ENCODE measurements at places on chromosomes 12 and 14.

DNA sequence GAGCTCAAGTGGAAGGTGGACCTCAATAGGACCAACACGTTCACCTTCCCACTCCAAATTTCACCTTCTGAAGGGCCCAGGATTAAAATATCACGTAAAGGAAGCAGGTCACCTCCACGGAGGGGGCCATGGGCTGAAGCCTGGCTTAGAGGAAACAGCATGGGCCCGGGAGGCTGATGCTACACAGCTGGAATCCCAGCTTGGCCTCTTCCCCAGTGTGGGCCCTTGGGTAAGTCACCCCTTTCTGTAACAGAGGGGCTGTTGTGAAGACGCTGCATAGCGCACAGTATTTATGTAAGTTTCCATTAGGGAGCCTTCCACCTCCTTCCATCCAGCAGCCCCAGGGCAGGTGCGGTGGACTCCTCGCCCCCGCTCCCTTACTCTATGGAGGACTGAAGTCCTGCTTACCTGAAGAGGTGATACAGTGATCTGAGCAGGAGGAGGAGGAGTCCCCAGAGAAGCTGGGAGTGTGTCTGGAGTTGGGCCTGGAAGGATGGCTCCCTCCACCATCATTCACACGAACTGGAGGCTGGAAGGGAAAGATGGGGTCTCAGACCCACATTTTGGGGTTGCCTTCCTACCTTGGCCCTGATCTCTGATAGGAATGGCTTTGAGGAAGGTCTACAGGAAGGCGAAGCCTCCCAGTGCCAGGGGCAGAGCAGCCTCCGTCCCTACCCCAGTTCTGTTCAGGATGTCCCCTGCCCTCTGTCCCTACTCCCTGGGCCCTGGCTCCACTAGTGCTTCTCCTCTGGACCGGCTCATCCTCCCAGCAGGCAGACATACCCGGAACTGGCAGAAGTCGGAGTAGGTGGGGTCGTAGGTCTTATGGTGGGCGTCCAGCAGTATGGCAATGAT is 37.2 kb upstream of the HDAC7 start:
- no peak for DNase-seq

GRCh38 chr12:96409731-96410130 is 9.5 kb upstream of the CDK17 start:
- no peak for DNase-seq

- no peak for DNase-seq
Measured at GRCh38 chr12:77294016-77294415, 228.6 kb upstream of the E2F7 start.

DNA sequence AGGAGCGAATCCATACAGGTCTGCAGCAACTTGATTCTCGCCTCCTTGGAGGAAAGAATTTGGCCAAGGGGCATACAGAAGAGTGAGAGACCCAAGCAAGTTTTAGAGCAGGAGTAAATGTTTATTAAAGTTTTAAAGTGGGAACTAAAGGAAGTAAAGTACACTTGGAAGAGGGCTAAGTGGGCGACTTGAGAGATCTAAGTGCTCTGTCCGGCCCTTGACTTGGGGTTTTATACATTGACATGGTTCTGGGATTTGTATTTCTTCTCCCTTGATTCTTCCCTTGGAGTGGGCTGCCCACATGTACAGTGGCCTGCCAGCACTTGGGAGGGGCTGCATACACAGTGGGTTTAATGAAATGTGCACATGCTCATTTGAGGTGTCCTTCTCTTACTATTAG is 421.2 kb downstream of the TMEM121 start:
- no peak for DNase-seq

DNA sequence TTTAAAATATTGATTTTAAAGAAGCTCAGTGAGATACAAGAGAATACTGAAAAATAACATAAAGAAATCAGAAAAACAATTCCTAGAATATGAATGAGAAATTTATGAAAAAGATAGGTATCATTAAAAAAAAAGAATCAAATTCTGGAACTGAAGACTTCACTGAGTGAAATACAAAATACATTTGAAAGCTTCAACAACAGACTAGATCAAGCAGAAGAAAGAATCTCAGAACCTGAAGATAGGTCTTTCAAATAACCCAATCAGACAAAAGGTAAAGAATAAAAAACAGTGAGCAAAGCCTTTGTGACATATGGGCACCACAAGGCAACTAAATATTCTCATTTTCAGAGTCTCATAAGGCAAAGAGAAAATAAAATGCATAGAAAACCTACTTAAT is 29.4 kb downstream of the CEP83 start:
- no peak for DNase-seq

GRCh38 chr14:74980731-74981461 is 21.8 kb upstream of the EIF2B2 start:
- peak; percentile 16 for DNase-seq

GRCh38 chr12:68750506-68750905 is 4.5 kb downstream of the SLC35E3 start:
- DNase-seq, result no peak

DNA sequence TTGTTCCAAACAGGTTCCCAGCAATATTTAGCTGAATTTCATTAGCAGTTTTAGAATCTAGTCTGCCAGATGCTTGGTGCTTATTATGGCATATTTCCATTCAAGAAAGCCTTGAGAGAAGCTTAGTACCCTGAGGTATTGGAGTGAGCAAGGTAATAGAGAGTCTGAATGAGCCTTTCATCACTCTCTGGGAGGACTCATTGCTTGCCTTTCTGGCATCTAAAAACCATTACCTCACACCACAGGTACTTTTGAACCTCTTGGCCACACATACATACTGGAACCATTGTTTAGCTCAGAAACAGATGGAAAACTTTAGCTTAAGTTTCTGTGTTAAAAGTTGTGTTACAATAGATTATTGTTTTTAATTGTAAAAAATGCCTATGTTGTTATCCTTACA is 27.4 kb upstream of the KCNH3 start:
- no peak for DNase-seq

DNA sequence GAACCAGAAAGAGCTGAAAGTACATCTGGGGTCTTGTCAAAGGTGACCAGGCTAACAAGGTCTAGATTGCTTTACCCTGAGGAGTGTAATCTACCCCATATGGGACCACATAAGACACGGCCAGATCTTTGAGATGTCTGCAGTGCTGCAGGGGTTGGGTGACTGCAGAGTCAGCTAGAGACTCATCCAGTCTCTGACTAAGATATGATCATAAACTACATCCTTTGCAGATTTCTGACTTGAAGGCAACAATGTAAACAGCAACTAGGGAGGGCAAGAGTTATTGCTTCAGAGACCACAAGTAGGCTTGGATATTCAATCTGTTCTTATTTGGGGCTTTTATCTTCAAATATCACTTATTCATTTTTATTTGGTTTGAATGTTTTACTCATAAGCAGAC is 1080.5 kb upstream of the FOXG1 start:
- DNase-seq, result no peak

- no peak for DNase-seq
Measured at GRCh38 chr12:98344046-98344930, 171.1 kb upstream of the TMPO start.

DNA sequence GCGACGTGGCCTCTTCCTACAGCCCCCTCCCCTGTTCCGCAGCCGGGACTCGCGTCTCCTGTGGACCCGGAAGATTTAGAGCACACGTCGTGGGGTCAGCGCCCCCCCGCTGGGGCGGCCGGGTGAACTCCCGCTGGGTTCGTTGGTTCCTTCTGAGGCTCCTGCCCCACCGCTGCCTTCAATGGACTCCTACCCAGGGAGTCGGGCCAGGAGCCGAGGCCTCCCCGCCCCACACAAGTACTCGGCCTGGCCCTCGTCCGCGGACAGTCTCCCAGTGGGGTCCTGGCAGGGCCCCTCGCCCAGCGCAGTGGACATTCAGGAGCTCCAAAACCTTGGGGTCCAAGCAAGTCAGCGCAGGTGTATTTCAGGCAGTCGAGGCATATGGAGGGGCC is 1.2 kb downstream of the MMP17 start:
- no peak for DNase-seq

GRCh38 chr12:86772696-86773095 is 516.5 kb upstream of the MGAT4C start:
- DNase-seq, result no peak

DNA sequence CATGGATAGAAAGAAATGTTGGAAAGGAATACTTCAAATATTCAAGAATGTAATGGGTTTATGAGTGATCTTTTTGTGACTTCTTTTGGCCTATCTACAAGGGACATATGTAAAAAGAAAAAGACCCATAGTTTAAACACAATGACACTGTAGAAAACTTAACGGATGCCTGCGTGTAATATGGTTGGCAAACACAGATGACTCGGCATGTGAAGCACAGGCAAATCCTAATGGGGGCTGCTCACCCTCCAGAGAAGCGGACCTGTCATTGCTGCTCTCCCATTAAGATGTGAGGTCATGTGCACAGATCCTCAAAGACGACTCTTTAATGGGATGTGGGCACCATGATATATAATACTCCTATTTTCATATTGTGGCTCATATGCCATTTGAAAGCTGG is 366.6 kb upstream of the TMEM132C start:
- DNase-seq, result no peak

DNA sequence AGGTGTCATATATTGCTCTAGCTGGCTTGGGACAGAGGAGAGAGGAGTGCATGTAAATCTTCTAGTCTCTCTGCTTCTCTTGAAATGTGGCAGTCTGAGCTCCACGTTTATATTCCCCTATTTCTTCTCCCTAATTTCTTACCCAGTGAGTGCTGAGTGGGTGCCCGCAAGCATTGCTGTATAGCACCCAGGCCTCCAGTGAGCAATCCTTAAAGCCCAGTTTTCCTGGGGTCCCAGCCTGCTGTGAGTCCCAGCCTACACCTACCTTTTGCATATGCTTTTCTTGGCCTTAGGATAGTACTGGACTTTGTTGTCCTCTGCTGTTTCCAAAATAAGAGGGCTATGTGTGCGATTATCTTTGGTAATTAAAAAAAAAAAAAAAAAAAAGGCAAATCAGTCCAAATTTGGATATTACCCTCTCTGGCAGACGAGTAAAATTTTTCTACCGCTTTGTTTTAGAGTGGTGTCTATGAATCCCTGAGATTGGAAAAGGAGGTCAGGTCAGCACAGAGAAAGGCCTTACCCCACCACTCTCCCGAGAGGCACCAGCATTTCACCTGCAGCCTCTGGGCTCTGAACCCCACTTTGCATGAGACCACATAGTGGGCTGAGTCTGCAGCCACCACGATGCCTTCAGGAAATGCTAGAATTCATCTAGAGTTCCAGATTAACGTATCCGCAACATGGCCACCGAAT is 1.1 kb downstream of the MGST1 start:
- DNase-seq, result no peak

DNA sequence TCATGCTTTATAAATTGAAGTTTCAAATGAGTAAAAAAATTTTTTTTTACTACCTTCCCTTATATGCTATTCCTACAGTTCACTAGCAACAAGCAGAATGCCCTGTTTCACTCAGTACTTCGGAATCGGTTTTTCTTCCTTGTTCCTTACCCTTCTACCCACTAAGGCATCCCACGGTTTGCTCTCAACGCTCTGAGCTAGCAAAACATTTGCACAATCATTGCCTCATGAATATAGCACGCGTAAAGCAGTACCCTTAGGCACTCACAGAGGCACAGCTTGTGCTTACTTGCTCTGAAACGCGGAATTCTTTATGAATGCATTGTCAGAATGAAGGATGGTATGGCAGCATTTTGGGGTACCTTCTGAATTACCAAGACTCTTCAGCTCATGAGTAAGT is 45.0 kb downstream of the PPP1R13B start:
- no peak for DNase-seq

DNA sequence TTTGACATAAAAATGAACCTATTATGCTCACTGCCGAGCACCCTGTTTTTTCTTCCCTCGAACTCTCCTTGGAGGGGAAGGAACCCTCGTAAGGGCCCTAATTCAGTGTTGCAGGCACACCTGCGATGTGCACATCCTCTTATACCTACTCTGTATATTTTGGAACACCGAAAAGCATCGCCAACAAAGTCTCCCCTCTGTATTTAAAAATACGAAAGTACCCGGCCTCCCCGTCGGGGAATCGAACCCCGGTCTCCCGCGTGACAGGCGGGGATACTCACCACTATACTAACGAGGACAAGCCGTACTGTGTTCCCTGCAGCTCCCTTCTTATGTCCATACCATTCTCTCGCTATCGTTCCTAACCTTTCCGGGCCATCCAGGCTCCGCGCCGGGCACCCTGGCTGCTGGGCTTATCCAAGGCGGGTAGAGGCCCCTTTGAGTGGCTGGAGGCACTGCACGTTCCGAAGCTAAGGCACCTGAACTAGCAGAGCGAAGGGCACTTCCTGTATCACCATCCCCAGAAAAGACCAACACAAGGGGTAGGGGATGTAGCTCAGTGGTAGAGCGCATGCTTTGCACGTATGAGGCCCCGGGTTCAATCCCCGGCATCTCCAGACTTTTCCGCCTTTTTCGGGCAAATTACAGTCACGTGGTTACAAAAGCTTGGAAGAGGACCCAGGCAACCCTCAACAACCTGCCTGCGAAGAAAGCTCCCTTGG is 25.1 kb upstream of the UBC start:
- peak; percentile 78 for DNase-seq

DNA sequence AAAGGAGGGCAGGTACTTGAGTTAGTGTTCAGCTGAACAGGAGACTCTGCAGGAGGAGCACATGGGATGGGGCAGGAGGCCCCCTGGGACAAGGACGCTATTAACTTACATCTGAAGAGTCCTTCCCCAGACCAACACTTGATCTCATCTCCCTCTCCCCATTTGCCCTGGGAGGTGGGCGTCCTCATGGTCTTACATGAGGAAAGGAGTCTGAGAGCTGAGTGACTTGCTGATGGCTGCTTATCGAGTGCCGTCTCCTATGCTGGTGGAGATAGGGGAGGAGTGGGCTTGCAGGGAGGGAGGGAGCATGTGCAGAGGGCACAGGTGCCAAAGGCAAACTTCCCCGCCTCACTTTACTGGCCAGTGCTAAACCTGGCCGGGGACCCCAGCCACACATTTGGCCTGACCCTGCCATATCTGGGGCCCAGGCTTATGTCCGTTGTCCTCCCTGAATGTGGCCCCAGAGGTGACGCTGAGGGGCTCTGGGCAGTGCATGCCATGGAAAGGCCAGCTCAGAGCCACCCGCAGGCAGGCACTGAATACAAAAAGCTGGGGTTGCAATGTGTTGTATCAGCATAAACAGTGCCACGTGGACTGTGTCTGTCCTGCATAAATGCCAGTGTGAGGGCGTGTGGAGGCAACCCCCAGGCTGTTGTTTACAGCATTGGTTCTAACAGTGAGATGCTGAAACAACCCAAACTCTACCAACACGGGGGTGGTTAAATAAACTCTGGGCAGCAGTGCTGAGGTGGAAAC is 29.4 kb downstream of the FAIM2 start:
- no peak for DNase-seq
